ENCODE measurements at places on chromosomes 2 and 18.

DNA sequence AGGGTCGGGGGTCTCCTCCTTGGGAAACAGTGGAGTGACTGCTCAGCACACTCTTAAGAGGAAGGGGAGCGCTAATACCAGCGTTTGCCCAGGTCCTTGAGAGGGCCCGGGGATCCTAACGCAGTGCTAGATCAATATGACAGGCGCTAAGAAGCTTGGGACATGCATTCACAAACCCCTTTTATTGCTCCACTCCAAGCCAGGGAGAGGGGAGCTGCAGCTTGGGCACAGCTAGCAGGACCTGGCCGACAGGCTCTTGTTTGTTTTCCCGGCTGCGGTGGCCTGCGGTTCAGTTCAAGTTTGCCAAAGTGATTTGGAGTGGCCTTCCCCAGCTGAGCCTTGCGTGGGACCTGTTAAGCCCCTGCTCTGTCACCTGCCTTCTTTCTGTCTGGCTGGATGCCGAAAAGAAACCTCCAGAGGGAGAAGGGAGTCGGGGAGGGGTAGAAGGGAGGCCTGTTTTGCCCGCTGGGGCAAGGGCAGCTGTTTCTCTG is 152.1 kb downstream of the GLI2 start:
- no peak for DNase-seq

GRCh38 chr2:198630384-198630783 is 826.0 kb downstream of the PLCL1 start:
- DNase-seq = no peak

DNA sequence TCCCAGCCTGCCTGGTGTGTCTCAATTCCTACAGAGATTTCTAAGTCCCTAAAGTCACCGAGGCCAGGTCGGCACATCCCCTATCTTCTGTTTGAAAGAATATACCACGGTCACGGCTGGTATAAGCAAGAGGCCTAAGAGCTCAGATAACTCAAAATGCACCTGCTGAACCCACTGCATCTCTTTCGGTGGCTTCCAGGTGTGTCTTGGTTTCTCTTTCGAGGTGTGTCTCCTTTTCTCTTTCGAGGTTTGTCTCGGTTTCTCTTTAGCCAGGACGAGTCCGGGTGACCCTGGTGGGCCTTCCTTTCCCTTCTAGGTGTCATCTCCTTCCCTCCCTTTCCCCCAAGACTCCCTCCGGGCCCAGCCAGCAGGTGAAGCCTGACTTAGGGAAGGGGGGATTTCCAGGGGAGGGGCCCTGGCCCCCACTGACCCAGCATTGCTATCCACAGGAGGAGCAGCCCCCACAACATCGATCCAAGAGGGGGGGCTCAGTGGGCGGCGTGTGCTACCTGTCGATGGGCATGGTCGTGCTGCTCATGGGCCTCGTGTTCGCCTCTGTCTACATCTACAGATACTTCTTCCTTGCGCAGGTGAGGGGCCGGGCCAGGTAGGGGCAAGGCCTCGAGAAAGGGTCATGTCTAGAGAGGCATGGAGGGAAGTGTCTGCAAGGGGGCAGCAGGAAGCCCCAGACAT is 8.4 kb downstream of the ITM2C start:
- DNase-seq = no peak

- DNase-seq = no peak
These were observed 83.6 kb downstream of the CCDC85A start for GRCh38 chr2:56267415-56267788.

All from NCI-H1092 (cell line).